NCI-H345 (cell line): ENCODE measurements at places on chromosomes 2 and 18.

GRCh38 chr2:233833345-233833744 is 21.0 kb downstream of the HJURP start:
- peak; percentile 57 for DNase-seq

DNA sequence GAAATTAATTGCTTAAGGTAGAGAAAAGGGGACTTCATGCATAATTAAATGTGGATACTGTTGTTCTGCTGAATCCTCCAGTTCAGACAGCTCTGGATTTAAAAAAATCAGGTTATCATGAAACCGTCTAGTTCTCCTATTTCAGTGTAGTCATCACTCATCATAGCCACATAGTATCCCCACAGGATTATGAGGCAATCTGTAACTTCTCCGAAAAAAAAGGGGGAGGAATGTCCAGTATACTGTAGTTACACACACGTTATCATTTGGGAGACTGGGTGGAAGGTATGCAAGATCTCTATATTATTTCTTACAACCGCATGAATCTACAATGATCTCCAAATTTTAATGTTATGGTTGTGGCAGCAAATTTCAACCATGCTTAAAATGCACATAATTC is 114.0 kb downstream of the HIBCH start:
- no peak for DNase-seq

- no peak for DNase-seq
These were observed 25.3 kb downstream of the PREPL start for GRCh38 chr2:44335806-44336538.

DNA sequence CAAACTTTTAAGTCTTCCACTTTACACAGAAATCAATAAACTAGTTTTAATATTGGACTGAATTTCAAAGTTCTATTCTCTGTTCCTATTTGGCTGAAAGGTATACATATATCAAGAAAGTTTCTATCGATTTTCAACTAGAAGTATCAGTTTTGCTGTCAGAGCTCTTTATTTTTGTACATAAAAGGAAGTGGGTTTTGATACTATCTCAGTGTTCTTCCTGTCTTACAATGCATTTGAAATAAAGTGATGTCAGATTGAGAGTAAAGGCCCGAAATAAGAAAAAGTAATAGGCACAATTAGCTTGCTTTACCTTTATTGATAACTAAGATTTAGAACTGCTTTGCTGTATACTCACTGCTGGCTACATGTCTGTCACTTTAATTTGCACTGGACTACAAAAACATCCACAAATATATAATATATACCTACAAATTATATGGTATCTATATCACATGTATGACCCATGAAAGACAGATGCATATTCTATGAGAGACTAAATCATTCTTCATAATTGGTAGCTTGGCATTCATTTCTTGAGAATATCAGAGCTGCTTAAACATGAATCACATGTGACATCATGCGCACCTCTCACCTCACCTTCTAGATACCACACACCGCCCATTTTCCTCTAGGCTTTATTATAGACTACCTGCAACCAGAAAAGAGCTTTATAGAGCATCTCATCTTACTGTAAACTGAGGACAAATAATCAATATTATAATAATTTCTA is 83.6 kb downstream of the ASXL2 start:
- DNase-seq, result no peak

DNA sequence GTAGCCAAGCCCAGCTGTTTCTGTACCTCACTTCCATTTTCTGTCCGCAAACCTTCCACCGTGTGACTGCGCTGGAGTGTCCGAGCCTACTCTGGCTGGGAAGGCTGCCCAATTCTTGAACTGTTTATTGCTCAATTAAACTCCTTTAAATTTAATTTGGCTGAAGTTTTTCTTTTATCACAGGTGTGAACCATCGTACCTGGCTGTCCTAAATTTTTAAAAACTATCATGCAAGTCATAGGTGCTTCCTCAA is 6.2 kb upstream of the RNU2-63P start:
- no peak for DNase-seq

DNA sequence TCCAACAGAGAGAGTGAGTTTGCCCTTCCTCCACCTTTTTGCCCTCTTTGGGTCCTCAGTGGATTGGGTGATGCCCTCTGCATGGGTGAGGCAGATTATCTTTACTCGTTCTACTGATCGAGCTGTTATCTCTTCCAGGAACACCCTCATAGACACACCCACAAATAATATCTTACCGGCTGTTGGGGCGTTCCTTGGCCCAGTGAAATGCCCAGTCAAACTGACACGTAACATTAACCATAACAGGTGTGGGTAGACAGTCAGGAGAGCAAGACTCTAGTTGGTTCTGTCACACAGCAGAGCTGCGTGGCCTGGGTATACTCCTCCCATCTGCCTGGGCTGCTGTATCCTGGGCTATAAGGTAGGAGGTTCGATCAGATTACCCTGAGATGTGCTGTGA is 144.1 kb downstream of the AGAP1 start:
- no peak for DNase-seq

DNA sequence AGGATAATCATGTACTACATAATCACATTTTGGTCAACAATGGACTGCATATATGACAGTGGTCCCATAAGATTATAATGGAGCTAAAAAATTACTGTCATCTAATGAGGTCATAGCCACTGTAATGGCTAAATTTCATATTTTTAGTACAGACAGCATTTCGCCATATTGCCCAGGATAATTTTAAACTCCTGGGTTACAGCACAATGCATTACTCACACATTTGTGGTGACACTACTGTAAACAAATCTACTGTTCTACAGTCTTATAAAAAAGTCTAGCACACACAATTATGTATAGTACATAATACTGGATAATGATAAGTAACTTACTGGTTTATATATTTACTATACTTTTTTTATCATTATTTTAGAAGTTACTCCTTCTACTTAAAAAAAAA is 12.8 kb downstream of the EIF2AK2 start:
- DNase-seq, result no peak

- DNase-seq, result no peak
These were observed 277.1 kb upstream of the CCDC68 start for GRCh38 chr18:55236150-55236931.

DNA sequence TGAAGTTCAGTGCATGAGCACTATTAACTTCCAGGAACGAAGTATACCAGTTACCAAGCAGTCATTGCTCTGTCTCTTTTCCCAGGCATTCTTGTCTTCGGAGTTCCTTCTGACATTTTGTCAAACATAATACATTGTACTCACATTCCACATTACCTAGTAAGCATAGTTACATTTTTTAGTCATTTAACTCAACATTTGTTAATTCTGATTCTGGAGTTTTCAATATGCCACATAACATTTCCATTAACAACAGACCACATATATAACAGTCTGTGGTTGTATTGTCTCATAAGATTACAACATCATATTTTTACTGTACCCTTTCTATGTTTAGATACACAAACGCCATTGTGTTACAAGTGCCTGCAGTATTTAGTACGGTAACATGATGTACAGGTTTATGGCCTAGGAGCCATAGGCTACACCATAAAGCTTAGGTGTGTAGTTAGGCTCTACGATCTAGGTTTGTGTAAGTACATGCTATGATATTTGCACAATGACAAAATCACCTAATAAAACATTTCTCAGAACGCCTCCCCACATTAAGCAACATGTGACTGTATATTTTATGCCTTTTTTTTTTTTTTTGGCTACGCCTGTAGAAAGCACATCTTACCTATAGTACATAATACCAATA is 187.1 kb downstream of the DYM start:
- DNase-seq, result no peak

- DNase-seq, result no peak
These were observed 22.1 kb upstream of the MCM6 start for GRCh38 chr2:135898234-135898786.

DNA sequence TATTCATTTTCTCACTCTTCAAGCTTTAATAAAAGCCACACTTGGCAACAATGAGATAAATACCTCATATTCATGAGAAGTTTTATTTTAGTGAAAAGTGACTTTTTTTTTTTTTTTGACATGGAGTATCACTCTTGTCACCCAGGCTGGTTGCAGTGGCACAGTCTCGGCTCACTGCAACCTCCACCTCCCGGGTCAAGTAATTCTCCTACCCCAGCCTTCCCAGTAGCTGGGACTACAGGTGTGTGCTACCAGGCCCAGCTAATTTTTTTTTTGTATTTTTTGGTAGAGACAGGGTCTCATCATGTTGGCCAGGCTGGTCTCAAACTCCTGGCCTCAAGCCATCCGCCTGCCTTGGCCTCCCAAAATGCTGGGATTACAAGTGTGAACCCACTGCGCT is 47.0 kb downstream of the FRZB start:
- no peak for DNase-seq

DNA sequence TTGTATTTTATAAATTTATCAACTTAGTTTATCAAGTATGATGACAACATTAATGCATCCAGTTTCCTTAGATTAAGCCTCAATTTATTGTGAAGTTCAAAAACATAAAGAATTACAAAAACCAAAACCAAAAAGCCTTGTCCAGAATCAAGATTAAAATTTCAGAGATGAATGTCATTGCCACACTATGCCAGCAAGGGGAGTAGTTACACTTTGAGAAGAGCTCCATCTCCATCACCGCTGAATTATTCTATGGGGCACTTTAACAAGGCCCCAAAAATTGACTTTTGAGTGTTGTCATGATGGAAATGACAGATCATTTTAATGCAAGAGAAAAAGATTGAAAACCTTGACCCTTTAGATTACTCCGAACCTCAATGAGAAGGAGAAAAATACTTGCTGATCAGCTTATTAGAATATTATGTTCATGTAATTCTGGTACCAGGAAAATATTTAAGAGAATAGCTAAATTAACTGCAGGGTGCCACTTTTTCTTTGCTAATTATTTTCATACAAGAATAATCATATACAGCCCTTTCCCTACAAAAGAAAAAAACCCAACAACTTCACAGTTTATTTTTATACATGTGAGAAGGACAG is 152.5 kb upstream of the AQP4 start:
- DNase-seq, result peak; percentile 27

DNA sequence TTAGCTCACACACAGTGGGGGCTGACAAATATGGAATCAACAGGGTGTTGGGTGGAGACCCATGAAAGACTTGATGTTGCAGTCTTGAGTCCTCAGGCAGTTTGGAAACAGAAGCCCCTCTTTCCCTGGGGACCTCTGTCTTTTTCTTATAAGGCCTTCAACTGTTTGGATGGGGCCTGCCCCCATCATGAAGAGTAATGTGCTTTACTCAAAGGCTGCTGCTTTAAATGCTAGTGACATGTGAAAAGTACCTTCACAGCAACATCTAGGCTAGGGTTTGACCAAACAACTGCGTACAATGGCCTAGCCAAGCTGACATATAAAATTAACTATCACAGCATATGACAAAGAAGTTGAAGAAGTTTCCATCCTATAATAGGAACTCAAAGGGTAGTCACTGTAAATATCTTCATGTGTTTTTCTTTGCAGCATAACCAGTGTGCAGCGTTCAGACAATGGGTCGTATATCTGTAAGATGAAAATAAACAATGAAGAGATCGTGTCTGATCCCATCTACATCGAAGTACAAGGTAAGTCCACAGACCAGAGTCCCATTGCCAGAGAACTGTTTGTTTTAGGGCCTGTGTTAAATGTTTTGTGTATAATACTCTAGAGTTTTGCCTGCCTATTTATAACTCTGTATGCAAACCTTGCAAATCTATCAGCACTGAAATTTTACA is 46.3 kb downstream of the MERTK start:
- DNase-seq, result no peak

DNA sequence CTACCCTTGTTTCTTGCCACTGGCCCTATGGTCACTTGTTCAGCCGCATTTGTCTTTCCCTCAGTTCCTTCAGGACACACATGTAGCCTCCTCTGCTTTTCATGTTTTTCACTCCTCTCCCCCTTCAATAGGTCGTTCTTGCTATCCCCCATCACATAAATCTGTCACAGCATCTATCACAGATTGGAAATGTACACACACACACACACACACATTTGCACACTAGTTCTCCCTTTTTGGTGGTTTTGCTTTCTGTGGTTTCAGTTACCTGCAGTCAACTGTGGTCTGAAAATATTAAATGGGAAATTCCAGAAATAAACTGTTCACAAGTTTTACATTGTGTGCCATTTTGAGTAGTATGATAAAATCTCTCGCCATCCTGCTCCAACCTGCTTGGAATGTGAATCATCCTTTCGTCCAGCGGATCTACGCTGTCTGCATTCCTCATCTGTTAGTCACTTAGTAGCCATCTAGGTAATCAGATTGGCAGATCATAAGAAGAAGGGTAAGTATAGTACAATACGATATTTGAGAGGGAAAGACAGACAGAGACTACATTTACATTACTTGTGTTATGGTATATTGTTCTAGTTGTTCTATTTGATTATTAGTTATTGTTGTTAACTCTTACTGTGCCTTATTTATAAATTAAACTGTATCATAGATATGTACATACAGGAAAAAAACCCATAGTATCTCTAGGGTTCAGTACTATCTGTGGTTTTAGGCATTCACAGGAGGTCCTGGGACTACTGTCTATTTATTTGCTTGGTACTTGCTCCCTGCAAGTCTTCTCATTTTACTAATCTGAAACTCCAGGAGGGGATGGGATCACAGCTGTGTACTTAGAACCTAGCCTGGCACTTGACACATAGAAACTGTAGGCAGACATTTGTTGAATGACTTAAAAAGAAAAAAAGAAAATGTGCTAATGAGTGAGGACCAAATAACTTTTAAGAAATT is 86.1 kb upstream of the PNPT1 start:
- DNase-seq, result no peak

GRCh38 chr2:127664065-127664894 is 11.1 kb downstream of the LIMS2 start:
- no peak for DNase-seq

DNA sequence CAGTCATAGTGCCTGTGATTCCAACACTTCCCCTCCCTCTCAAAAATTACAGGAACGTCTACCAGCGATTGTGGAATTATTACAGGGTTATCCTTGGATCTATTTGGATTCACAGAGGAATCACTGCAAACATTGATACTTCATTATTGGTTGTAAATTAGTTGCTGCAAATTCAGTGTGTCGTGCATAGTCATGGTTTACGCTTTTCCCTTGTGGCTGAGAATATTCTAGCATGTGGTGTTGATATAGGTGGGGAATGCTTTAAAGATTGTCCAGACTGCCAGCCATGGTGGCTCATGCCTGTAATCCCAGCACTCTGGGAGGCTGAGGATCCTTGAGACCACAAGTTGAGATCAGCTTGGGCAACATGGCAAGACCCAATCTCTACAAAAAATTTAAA is 48.7 kb upstream of the PDK1 start:
- no peak for DNase-seq

GRCh38 chr2:145572238-145572637 is 1052.3 kb upstream of the ZEB2 start:
- no peak for DNase-seq

- no peak for DNase-seq
These were observed 138.2 kb downstream of the MBD2 start for GRCh38 chr18:54086046-54086802.
